Osteoblast (primary cell): ENCODE measurements at places on chromosomes 2 and 18. TPM values are rescaled to one million over a fixed set of nuclear protein-coding genes. Genes with fewer than 3 reads are reported as not detected.

RAX gene
- total RNA-seq: not detected in 2 replicates

SH2D6 gene
- total RNA-seq: under 0.01 TPM in 1 of 2 replicates, not detected in the other

ASB3 gene
- total RNA-seq: 21.4 and 23.9 TPM in 2 replicates

METTL21A gene
- 8.5 and 13.4 TPM in 2 replicates for total RNA-seq

CHRNA1 gene
- total RNA-seq: not detected in 2 replicates

NR4A2 gene
- 0.72 and 0.88 TPM in 2 replicates for total RNA-seq

ACADL gene
- not detected in 2 replicates for total RNA-seq

TCF23 gene
- not detected in 2 replicates for total RNA-seq

MOGAT1 gene
- not detected in 2 replicates for total RNA-seq

DPY30 gene
- total RNA-seq: 30.4 and 41.3 TPM in 2 replicates

GPR45 gene
- not detected in 2 replicates for total RNA-seq

PRLH gene
- total RNA-seq: not detected in 2 replicates

KIAA2012 gene
- total RNA-seq: under 0.01 TPM in 1 of 2 replicates, not detected in the other

PDE6D gene
- total RNA-seq: 19.2 and 21.5 TPM in 2 replicates

CEBPZ gene
- 33.3 and 36.6 TPM in 2 replicates for total RNA-seq

CYP26B1 gene
- total RNA-seq: under 0.01 TPM in 2 replicates

CXCR4 gene
- under 0.01 TPM in 2 replicates for total RNA-seq

CNTNAP5 gene
- not detected in 2 replicates for total RNA-seq

LHCGR gene
- not detected in 2 replicates for total RNA-seq

SAP130 gene
- 5.4 and 6.5 TPM in 2 replicates for total RNA-seq

USP37 gene
- total RNA-seq: 12.4 and 15.2 TPM in 2 replicates

PRPF40A gene
- 106 and 109 TPM in 2 replicates for total RNA-seq

GNAL gene
- 0.59 and 0.72 TPM in 2 replicates for total RNA-seq

POTEI gene
- not detected in 2 replicates for total RNA-seq

RIT2 gene
- total RNA-seq: not detected in 2 replicates

AMER3 gene
- total RNA-seq: not detected in 2 replicates

ALKAL2 gene
- total RNA-seq: not detected in 2 replicates

NEU4 gene
- total RNA-seq: not detected in 2 replicates

SERPINB3 gene
- total RNA-seq: not detected in 2 replicates

DLX2 gene
- 0.36 and 0.59 TPM in 2 replicates for total RNA-seq

CHRND gene
- not detected in 2 replicates for total RNA-seq

TMEM198 gene
- 1.1 and 1.5 TPM in 2 replicates for total RNA-seq

RETSAT gene
- 41.6 and 62.5 TPM in 2 replicates for total RNA-seq

WNT10A gene
- total RNA-seq: not detected in 2 replicates

RAB27B gene
- 55.7 and 99.0 TPM in 2 replicates for total RNA-seq

ENOSF1 gene
- total RNA-seq: 47.0 and 56.3 TPM in 2 replicates

SYT4 gene
- total RNA-seq: not detected in 2 replicates

PREB gene
- total RNA-seq: 42.4 and 45.2 TPM in 2 replicates

KLHL14 gene
- total RNA-seq: not detected in 2 replicates

SPATA3 gene
- not detected in 2 replicates for total RNA-seq

RANBP2 gene
- 67.2 and 74.9 TPM in 2 replicates for total RNA-seq

ANKRD36 gene
- total RNA-seq: 27.9 and 35.9 TPM in 2 replicates

KATNAL2 gene
- 4.3 and 5.0 TPM in 2 replicates for total RNA-seq
